ENCODE measurements at places on chromosomes 1 and 21.

- DNase-seq, result no peak
Measured at GRCh38 chr1:158020886-158021620, 27.6 kb downstream of the KIRREL1 start.

- DNase-seq, result no peak
Measured at GRCh38 chr1:183029591-183030000, 6.4 kb downstream of the LAMC1 start.

- no peak for DNase-seq
Measured at GRCh38 chr1:44293761-44294315, 61.2 kb downstream of the ERI3 start.

DNA sequence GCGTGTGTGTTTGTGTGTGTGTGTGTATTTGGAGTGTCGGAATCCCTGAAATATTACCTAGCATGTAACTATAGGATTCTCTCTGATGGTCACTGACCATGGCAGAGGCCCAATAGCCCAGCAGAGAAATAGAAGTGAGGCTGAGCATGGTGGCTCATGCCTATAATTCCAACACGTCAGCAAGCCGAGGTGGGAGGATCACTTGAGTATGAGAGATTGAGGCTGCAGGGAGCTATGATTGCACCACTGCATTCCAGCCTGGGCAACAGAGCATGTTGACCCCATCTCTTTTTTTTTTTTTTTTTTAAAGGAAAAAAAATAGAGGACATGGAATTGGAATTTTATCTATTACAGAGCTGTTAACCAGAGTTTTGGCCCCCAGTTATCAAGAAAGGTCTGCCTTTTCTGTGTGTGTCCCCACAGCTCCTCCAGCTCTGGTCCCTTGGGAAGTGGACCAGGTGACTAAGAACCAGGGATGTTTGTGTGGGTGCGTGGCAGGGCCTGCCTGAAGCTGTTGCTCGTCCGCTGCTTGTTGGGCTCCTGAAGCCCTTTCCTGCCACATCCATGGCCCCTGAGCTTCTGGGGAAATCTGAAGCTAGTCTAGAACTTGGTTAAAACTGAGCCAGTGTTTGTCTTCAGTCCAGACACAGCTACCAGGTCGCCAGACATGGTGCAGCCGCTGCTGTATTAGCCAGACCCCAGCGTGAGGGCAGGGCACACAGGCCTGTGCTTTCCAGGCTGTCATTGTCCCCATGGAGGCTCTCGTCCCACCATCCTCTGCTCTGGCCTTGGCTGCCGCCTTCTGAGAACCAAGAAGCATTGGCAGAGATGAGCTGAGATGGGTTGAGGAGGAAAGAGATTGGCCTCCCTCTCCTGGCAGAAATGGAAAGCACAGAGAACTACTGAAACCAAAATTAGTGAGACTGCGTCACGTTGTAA lies 25.5 kb downstream of the CAPN9 start:
- peak; percentile 54 for DNase-seq

- DNase-seq, result no peak
Measured at GRCh38 chr1:107523736-107524135, 382.9 kb downstream of the NTNG1 start.

DNA sequence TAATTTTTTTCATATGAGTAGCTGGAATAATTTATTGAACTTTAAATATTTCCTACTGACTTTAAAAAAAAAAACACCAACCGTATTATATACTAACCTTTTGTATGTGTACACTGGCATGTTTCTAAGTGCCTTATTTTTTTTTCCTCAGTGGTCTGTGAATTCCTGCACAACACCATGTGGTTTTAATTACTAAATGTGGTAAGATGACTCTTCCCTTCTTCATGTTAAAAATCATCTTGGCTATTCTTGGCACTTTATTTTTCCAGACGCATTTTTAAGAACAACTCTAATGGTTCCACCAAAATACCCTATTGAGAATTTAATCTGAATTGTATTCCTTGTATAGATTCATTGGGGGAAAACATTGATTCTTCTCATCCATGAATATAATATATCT lies 28.4 kb downstream of the PPP2R5A start:
- DNase-seq, result no peak

GRCh38 chr1:221419513-221420095 lies 322.3 kb downstream of the DUSP10 start:
- DNase-seq, result no peak

GRCh38 chr1:30405081-30405480 lies 318.3 kb downstream of the MATN1 start:
- DNase-seq, result peak; percentile 16

- DNase-seq, result no peak
Measured at GRCh38 chr1:7425771-7426170, 345.3 kb upstream of the VAMP3 start.

DNA sequence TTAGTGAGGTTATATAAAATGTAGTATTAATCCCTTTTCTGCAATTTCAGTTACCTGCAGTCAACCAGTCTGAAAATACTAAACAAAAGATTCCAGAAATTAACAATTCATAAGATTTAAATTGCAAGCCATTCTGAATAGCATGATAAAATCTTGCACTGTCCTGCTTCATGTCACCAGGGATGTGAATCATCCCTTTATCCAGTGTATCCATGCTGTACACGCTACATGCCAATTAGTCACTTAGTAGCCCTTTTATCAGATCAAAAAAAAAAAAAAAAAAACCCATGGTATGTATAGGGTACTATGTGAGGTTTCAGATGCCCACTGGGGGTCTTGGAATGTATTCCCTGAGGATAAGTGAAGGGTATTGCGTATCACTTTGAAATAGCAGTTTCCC lies 191.3 kb upstream of the HP1BP3 start:
- DNase-seq, result no peak

DNA sequence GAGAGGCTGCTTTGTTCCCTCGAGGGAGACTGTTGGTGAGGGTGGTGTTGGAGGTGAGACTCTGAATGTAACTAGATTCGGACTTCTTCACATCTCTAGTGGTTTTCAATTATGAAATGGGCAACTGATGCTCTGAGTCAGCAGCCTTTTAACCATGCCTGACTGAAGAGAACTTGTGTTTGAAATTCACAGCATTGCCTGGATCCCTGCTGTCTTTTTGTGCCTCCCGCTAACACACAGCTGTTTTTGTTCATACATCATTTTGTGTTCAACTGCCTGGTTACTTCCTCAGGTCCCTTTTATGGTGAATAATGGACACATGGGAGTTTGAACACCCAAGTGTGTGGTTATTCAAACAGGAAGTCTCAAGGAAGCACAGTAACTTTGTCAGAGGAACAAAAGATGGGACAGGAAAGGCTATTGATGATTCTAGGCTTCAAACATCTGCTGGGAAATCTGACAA lies 16.8 kb downstream of the LAMC1 start:
- DNase-seq, result no peak

GRCh38 chr1:246373828-246374569 lies 133.1 kb downstream of the SMYD3 start:
- no peak for DNase-seq

DNA sequence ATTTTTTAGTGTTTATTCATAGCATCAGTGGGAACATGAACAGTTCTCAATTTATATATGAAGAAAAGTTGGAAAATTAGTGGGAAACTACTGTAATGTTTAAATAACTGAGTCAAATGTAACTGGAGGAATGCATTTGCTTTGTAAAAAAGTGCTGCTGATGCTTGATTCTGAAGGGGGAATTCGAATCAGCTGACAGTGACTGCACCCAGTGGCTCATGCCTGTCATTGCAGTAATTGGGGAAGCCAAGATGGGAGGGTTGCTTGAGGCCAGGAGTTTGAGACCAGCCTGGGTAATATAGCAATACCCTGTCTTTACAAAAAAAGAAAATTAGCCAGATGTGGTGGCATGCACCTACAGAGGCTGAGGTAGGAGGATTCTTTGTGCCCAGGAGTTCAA lies 398.4 kb downstream of the ZP4 start:
- DNase-seq, result peak; percentile 43

DNA sequence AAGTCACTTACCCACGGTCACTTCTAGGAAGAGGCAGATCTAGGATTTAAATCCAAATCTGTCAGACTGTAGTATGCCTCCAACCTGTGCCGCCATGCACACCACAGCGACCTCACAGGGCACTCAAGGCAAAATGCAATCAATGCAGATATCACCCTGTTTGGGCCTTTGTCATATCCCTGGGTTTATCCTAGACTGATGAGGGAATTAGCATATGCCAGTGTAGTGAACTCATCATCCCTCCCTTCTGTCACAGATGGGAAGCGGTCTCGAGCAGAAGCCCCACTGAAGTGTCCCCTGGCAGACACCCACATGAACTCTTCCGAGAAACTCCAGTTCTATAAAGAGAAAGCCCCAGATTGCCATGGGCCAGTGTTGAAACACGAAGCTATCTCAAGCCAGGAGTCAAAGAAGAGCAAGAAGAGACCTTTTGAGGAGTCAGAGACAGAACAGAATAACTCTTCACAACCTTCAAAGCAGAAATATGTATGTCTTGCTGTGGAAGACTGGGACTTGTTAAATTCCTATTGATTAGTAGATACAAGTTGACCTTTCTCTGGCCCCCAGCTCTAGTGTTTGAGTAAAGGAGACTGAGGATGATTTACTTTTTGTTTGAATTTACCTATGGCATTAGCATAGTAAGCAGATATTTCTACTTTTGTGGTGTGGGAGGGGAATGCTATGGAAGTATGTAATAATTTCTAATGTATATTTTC lies 21.4 kb downstream of the LRRC42 start:
- no peak for DNase-seq

- DNase-seq, result no peak
Measured at GRCh38 chr1:64890699-64891447, 75.5 kb downstream of the JAK1 start.

GRCh38 chr1:167082511-167083027 lies 7.6 kb downstream of the GPA33 start:
- DNase-seq, result no peak

- no peak for DNase-seq
Measured at GRCh38 chr1:40341491-40342380, 24.6 kb upstream of the COL9A2 start.

- DNase-seq, result peak; percentile 69
Measured at GRCh38 chr1:152018537-152018936, 18.3 kb downstream of the S100A11 start.

GRCh38 chr1:8016210-8016894 lies 9.8 kb downstream of the ERRFI1 start:
- DNase-seq, result no peak

DNA sequence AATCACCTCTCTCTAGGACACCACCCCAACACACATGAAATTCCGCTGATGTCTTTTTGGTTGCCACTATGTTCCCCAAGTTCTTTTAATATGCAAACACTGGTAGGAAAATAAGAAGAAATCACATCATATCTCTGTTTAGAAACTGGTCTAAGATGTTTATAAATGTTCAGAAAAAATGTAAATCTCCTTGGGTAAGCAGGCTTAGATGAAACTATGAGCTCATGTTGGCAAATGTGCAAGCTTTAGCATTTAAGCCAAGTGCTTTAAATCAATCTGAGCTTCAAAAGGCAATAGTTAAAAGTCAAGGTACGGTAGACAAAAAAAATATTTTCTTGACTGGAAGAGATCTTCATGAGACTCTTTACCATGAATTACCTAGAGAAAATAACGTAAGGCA lies 25.2 kb upstream of the SLAMF9 start:
- DNase-seq, result no peak

DNA sequence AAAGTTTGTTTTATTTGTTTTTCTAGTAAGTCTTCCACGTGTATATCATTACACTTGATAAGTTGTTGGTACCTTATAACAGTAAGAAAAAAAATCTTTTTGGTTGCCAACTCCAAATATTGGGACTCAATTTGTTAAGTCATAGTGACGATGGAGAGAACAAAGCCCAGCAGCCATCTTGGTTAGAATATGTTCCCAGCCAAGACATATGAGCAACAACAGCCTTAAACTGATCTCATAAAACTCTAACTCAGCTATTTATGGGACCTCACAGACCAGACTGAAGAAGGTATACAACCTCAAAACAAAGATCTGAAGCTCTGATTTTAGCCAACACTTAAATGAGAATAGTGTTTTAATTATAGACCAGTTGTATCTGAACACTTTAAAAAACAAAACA lies 281.3 kb downstream of the VAV3 start:
- no peak for DNase-seq

GRCh38 chr1:200154069-200154767 lies 126.7 kb downstream of the NR5A2 start:
- no peak for DNase-seq

- no peak for DNase-seq
Measured at GRCh38 chr1:53662169-53662568, 76.8 kb downstream of the GLIS1 start.

DNA sequence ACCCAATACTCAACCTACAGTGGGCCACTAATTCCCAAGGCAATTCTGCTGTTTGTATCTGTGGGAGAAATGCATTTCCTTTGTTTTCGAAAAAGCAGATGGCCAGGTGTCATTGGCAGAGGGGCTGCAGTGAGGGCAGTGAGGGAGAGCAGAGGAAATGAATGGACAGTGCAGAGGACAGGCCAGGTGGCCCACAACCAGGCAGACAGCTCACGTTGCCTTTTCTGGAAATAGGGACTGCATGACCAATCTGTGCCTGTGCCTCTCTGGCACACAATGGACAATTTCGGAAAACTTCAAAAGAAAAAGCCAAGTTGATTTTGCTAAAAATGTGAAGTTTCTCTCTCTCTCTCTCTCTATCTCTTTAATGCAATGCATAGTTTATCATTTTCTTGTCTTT lies 52.6 kb upstream of the ETS2 start:
- no peak for DNase-seq

- peak; percentile 26 for DNase-seq
Measured at GRCh38 chr1:21828506-21829210, 16.6 kb downstream of the LDLRAD2 start.

- peak; percentile 63 for DNase-seq
Measured at GRCh38 chr1:50369830-50370229, 53.4 kb downstream of the DMRTA2 start.

All from H9 (cell line).